ENCODE measurements at places on chromosomes 6 and 20.

DNA sequence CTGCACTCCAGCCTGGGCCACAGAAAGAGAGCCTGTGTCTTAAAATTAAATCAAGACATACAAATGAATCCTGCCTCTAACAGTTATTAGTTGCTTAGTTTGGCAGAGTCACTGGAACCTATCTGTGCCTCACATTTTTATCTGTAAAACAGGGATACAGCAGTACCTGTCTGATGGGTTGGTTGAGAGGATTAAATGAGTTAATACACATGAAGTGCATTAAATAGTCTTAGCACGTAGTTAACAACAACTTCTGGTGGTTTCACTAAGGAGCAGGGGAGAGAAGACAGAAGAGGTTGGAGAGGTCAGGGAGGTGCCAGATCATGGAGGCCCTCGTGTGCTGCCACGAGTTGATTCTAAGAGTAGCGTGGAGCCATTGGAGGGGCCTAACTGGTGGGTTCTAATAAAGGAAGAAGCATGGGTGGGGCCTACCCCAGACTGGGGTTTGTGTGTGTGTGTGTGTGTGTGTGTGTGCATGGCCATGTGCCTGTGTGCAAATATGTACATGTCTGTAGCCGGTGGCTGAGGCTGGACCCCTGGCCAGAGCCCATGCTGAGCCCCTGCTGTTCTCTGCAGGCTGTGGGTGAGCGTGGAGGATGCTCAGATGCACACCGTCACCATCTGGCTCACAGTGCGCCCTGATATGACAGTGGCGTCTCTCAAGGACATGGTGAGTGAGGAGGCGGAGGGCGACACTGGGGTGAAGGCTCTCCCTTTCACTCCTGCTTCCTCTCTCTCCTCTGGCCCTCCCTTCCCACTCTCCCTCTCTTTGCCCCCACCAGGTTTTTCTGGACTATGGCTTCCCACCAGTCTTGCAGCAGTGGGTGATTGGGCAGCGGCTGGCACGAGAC, 9.1 kb downstream of the RBCK1 start:
- DNase-seq: no peak
- H3K27ac ChIP-seq: no peak overlapping the region
- peaks cover 3% of the 10 kb centered on the region for H3K4me1 ChIP-seq
- H3K36me3 ChIP-seq: peaks cover 32% of the 10 kb centered on the region

DNA sequence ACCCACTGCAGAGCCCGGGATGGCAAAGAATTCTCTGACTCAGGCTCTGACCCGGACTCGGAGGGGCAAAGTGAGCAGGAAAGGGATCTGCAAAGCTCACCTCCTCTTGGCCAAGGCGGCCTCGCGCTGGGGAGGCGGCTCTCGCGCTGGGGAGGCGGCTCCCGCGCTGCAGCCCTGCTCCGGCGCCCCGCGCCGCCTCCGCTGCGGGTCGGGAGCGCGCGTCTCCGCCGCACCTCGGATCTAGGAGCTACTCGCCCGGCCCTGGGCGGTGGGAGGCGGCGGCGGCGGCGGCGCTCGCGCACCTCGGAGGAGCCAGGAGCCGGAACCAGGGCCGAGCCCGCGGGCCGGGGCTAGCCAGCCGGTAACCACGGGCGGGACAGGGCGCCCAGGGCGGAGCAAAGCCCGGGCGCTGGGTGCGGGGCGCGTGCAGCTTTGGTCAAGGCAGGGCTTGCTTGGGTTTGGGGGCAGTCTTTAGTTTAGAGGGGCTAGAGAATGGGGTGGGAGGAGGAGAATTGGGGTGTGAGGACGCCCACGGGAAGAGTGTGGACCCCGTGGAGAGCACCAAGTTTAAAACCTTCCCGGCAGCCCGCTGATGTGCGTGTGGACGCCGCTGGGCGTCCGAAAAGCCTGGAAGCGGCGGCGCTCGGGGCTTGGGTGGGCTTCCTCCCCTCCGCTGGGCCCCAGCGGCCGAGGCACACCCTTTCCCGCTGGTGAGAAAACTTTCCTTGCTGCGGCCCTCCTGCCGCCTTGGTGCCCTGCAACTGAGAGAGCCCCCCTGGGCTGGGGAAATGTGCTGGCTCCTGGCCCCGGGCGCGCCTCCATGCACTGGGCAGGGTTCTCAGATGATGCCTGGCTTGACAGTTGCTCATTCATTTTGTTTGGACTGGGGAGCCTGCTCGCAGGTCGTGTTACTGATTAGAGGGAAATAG, at the start of gene MRAP2:
Gene MRAP2 (plus strand): TSS at position 250 of the 929 bp plus-strand sequence. CDS start 21,547 bp downstream, outside the sequence.
- peak; percentile 51 for DNase-seq
- peak within 1 kb of the TSS; percentile 85 for H3K4me3 ChIP-seq
- peaks cover 14% of the 10 kb centered on the region for H3K4me1 ChIP-seq
- no peak within 1 kb of the TSS for H3K27ac ChIP-seq

DNA sequence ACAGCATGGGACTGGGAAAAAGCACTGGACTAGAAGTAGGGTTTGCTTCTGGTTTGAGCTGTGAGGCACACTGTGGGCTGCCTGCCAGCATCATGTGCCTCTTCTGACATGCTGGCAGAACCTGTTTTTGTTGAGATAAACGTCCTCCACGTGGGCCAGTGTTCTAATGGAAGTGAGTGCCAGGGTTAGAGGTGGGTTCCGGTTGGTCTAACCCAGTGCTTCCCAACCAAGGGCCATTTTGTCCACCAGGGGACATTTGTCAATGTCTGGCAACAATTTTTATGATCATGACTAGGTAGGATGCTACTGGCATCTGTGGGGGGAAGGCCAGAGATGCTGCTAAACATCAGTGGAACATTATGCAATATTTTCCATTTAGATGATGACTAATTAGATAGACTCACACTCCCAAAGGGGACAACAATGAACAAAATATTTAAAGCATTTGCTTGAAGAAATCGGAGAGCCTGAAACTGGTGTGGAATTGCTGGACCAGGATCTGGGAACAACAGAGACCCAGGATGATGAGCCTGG, 7.8 kb upstream of the APMAP start:
- no peak for DNase-seq
- no peak overlapping the region for H3K27ac ChIP-seq
- H3K27me3 ChIP-seq: peaks cover 5% of the 10 kb centered on the region
- no peak overlapping the region for H3K4me3 ChIP-seq

DNA sequence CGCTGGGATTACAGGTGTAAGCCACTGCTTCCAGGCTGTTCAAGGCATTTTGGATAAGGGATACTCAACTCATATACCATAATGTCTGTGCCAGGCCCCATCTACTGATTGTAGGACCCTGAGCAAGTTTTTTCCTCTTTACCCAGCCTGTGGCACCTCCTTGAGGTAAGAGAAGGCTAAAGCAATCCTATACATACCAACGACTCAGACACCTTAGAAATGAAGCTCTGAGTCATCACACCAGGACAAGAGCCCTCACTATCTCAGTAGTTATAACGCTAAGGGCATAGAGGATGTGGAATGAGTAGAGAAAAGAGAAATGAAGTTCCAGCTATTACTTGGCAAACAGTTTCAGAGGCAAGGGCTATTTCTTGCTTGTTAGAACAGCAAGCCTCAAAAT, 16.9 kb downstream of the NDRG3 start:
- DNase-seq: no peak
- H3K36me3 ChIP-seq: no peaks in the 10 kb centered on the region
- peaks cover 2% of the 10 kb centered on the region for H3K27me3 ChIP-seq
- H3K4me3 ChIP-seq: no peak overlapping the region
- peaks cover 5% of the 10 kb centered on the region for H3K4me1 ChIP-seq

GRCh38 chr6:145213614-145214013, 521.7 kb downstream of the EPM2A start:
- H3K27ac ChIP-seq: no peak overlapping the region
- no peak overlapping the region for H3K4me3 ChIP-seq
- H3K36me3 ChIP-seq: no peaks in the 10 kb centered on the region
- H3K4me1 ChIP-seq: no peaks in the 10 kb centered on the region
- H3K27me3 ChIP-seq: no peaks in the 10 kb centered on the region

DNA sequence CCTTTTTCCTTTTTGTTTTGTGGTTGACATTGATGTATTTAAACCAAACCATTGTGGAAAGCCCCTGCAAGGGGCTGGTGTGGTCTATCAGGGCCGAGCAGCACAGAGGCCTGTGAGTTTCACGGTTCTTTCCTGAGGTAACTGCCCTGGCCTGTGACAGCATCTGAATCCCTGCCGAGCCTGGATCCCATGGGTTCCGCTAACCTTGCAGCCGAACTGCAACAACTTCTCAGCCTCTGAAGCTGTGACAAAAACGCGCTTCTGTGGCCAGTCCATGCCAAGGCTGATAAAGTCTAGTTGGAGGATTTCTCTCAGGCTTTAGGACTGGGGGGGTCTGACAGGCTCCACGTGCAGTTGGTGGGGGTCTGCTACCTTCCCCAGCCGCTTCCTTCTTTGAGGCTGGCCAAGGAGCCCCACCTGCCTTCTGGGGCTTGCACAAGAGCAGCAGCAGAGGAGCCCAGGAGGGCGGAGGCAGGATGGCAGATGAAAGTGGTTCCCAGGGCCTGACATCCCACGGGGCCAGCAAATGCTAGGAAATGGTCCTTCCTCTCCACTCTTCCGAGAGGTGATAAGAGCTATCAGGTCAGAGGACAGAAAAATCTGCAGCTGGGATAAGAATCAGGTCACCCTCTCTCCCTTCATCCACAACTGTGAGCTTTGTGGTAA, 150.9 kb downstream of the PREX1 start:
- no peak for DNase-seq
- H3K27me3 ChIP-seq: peaks cover 11% of the 10 kb centered on the region
- peaks cover 59% of the 10 kb centered on the region for H3K36me3 ChIP-seq
- no peak overlapping the region for H3K27ac ChIP-seq

DNA sequence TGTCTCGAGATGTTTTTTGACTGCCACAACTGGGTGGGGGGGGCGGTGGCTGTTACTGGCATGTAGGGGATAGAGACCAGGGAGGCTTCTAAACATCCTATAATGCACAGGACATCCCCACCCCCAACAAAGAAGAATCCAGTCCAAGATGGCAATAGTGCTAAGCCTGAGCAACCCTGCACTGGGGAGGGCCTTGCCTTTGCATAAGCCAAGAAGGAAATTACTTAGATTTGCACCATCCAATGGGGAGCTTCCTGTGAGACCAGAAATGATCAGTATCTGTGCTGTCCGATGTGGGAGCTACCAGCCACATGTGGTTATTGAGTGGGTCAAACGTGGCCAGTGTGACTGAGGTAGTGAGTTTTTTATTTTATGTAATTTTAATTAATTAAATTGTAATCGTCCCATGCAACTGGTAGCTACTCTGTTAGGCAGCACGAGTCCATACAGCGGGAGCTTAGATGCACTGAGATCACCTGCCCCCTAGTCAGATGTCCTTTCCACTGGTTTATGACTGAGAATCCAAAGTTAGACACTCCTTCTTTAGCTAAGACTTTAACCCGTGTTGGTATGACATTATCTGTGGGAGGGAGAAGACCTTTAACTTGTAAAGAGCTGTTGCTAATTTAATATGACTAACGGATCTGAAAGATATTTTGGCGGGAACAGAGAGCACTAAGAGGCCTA, 97.4 kb upstream of the NEDD9 start:
- no peak for DNase-seq
- peaks cover 4% of the 10 kb centered on the region for H3K27me3 ChIP-seq
- H3K27ac ChIP-seq: peak overlapping the region; percentile 62
- H3K36me3 ChIP-seq: no peaks in the 10 kb centered on the region

DNA sequence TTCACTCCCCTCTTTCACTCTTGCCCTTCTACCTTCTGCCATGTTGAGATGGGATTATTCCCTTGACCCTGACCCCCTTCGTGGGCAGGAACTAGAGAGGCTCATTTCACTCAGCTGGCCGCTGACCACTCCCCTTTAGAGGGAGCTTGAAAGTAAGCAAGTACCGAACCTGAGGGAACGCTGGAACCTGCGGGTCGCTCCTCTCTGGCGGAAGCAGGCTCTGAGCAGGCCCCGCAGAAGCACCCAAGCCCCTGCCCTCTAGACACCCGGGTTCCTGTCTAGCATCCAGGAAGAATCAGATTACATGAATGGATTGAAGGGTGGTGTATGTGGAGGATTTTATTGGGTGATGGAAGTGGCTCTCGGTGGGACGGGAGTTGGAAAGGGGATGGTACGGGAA, 11.9 kb upstream of the MYCT1 start:
- peaks cover 6% of the 10 kb centered on the region for H3K4me1 ChIP-seq
- no peak for DNase-seq
- H3K27ac ChIP-seq: peak overlapping the region; percentile 42
- no peaks in the 10 kb centered on the region for H3K27me3 ChIP-seq
- no peak overlapping the region for H3K4me3 ChIP-seq

GRCh38 chr6:132445201-132445951, 44.1 kb upstream of the MOXD1 start:
- peaks cover 14% of the 10 kb centered on the region for H3K36me3 ChIP-seq
- no peak for DNase-seq
- no peaks in the 10 kb centered on the region for H3K4me1 ChIP-seq
- no peak overlapping the region for H3K4me3 ChIP-seq

DNA sequence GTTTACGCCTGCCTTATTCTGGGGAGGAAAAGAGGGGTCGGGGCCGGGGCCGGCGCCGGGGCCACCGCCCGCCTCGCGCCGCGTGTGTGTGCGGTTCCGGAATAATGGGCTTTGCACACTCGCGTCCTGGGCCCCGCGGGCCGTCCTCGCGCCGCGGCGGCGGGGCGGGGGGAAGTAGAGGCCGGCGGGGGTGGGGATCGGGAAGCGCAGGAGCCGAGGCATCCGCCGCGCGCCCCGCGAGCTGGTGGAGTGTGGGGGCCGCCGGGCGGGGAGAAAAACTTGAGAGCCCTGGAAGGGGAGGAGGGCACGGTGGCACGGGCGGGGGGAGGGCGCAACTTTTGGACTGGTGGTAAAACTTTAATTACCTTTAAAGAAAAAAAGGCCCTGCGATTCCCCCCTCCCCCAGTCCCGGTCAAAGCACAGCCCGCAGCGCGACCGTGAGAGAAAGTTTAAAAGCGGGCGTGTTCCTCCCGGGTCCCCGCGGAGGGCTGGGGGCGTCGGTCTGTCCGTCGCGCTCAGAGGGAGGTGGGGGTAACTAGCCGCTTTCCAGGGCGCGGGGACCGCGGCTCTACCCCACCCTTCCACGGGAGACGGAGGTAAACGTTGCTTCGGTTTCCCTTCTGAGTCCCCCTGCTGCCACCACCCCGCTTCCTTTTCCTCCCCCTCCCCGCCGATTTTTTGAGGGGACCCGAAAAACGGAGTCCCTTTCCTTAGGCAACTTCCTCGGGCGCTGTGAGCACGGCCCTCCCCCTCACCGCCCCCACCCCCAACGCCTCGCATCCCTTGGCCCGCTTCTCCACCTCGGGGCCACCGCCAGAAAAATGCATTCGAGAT, 1.9 kb downstream of the L3MBTL3 start:
- H3K27ac ChIP-seq: peak overlapping the region; percentile 80
- H3K4me3 ChIP-seq: peak overlapping the region; percentile 96
- peaks cover 21% of the 10 kb centered on the region for H3K4me1 ChIP-seq
- H3K36me3 ChIP-seq: peaks cover 13% of the 10 kb centered on the region
